ENCODE measurements at places on chromosomes 5 and 9. TPM values are rescaled to one million over a fixed set of nuclear protein-coding genes. Genes with fewer than 3 reads are reported as not detected.
A peak's percentile ranks its signal among the peaks of the same experiment; 100 is the strongest.

- no peak overlapping the region for H3K27ac ChIP-seq
- no peak overlapping the region for H3K4me3 ChIP-seq
- no peaks in the 10 kb centered on the region for H3K36me3 ChIP-seq
- H3K27me3 ChIP-seq = no peaks in the 10 kb centered on the region
Measured at GRCh38 chr9:134855900-134856377, 24.7 kb upstream of the FCN2 start.

GRCh38 chr5:103511554-103511885, 51.1 kb downstream of the NUDT12 start:
- DNase-seq = no peak
- no peak overlapping the region for H3K27ac ChIP-seq
- H3K4me1 ChIP-seq = no peaks in the 10 kb centered on the region

- H3K36me3 ChIP-seq = no peaks in the 10 kb centered on the region
- H3K4me3 ChIP-seq = no peak overlapping the region
- H3K27ac ChIP-seq = no peak overlapping the region
- no peaks in the 10 kb centered on the region for H3K27me3 ChIP-seq
- DNase-seq = no peak
- H3K4me1 ChIP-seq = no peaks in the 10 kb centered on the region
Measured at GRCh38 chr5:32865475-32865874, 154.4 kb downstream of the NPR3 start.

DNA sequence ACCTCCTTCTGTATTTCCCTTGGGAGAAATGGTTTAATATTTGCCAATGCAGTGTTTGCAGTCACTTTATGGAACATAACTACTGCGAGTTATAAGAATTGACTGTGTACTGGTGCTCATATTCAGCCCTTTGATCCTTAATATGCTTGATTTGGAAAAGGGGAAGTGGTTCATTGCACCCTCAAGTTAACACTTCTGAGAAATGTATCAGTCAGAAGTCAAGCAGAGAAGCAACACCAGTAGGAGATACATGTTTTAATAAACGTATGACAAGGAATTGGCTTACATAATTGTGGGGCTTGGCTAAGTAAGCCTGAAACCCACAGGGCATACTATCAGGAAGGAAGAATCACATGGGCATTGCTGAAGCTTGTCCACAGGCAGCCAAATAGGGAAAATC, 131.0 kb upstream of the SPRY4 start:
- no peaks in the 10 kb centered on the region for H3K36me3 ChIP-seq
- H3K4me1 ChIP-seq = no peaks in the 10 kb centered on the region
- H3K27me3 ChIP-seq = no peaks in the 10 kb centered on the region
- no peak overlapping the region for H3K27ac ChIP-seq
- DNase-seq = no peak

DNA sequence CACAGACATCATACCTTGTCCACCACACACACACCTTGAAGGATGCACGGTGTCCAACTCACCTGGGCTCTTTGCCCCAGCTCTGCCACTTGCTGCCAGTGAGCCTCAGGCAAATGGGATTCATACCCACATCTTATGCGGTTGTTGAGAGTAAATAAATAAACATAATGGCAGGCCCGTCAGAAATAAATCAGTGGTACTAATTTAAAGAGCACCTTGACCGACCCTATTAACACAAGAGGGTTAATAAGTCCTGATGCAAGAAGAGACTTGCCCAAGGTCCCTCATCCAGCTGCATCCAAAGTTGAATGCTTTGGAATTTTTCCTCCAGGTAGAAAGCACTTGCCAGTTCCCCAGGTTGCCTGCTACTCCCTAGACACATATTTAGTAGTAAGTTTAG, 11.6 kb upstream of the AKNA start:
- DNase-seq = no peak
- H3K4me1 ChIP-seq = peaks cover 37% of the 10 kb centered on the region
- no peaks in the 10 kb centered on the region for H3K36me3 ChIP-seq
- H3K4me3 ChIP-seq = no peak overlapping the region
- H3K27ac ChIP-seq = no peak overlapping the region

GRCh38 chr9:127485995-127486394, 34.7 kb downstream of the LRSAM1 start:
- DNase-seq = no peak
- H3K27ac ChIP-seq = no peak overlapping the region
- no peak overlapping the region for H3K4me3 ChIP-seq
- peaks cover 44% of the 10 kb centered on the region for H3K36me3 ChIP-seq

- no peaks in the 10 kb centered on the region for H3K27me3 ChIP-seq
- no peaks in the 10 kb centered on the region for H3K4me1 ChIP-seq
- no peak overlapping the region for H3K27ac ChIP-seq
- DNase-seq = no peak
- H3K36me3 ChIP-seq = no peaks in the 10 kb centered on the region
Measured at GRCh38 chr9:119881898-119882297, 512.7 kb upstream of the BRINP1 start.

GRCh38 chr5:31702712-31703111, 63.8 kb downstream of the PDZD2 start:
- no peaks in the 10 kb centered on the region for H3K4me1 ChIP-seq
- H3K4me3 ChIP-seq = no peak overlapping the region
- H3K36me3 ChIP-seq = no peaks in the 10 kb centered on the region
- no peaks in the 10 kb centered on the region for H3K27me3 ChIP-seq
- H3K27ac ChIP-seq = no peak overlapping the region

GRCh38 chr5:9245071-9245470, 300.8 kb downstream of the SEMA5A start:
- H3K36me3 ChIP-seq = no peaks in the 10 kb centered on the region
- no peak for DNase-seq
- no peaks in the 10 kb centered on the region for H3K27me3 ChIP-seq
- no peaks in the 10 kb centered on the region for H3K4me1 ChIP-seq
- H3K4me3 ChIP-seq = no peak overlapping the region
- no peak overlapping the region for H3K27ac ChIP-seq

DNA sequence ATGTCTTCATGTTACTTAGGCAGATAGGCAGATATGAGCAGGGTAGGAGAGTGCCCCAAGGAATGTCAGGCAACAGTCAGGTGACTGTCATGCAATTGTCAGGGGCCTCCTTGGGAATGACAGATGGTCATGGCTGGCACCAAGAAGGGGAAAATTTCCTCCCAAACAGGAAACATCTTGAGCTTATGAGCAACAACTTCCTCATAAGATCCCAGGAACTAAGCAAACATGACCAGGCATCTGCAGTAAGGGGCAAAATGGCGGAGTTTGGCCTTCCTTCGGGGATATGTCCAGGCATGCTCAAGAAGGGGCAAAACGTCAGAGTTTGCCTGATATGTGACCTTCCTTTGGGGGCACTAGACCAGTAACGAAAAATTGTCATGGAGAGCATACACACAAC, 591.8 kb downstream of the PDE4D start:
- H3K4me1 ChIP-seq = no peaks in the 10 kb centered on the region
- H3K36me3 ChIP-seq = no peaks in the 10 kb centered on the region
- H3K27me3 ChIP-seq = no peaks in the 10 kb centered on the region
- no peak for DNase-seq

DNA sequence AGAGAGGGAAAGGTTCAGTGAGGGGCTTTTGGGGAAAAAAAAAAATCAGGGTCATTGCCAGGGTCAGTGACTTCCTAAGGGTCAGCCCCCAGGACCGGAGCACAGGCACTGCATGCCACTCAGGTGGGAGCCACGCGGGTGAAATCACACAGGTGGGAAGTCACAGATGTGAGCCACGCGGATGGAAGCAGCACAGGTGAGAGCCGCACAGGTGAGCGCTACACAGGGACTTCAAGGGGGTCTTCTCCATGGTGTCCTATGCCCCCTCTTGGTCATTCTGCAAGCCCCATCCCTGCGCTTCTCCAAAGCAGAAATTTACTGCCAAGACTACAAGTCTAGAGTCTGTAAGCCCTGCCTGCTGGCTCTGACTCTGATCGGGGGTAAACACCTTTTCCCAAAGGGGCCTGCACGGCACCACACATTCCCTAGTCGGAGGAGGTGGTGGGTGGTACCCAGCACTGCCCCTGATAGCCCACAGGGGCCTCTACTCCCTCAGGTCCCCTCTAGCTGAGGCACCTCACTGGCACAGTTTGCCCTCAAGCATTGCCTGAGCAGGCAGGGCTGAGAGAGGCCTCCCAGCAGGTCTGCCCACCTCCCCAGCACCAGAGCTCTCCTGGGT, 18.3 kb upstream of the OBP2B start:
- no peaks in the 10 kb centered on the region for H3K36me3 ChIP-seq
- no peaks in the 10 kb centered on the region for H3K4me1 ChIP-seq
- no peak for DNase-seq
- no peak overlapping the region for H3K4me3 ChIP-seq

DNA sequence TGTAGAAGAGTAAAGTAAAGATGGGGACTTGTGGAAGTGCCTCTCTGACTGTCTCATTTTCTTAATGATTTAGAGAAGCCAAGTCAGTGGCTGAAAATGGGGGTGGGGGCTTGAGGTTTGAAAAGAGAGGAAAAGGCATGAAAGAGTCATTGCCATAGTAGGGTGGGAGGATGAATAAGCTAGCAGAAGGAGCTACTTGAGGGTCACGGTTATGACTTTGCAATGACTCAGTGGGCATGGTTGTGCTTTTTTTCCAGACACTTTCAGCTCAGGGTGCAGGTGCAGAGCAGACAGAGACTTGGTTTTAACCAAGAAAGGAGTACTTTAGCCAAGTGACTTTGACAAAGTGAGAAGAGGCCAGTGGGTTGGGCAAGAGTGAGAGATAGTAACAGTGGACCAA, 117.8 kb downstream of the PTTG1 start:
- H3K27me3 ChIP-seq = no peaks in the 10 kb centered on the region
- H3K4me3 ChIP-seq = no peak overlapping the region
- H3K36me3 ChIP-seq = no peaks in the 10 kb centered on the region
- no peak overlapping the region for H3K27ac ChIP-seq

GRCh38 chr9:89902450-89903140, 297.8 kb downstream of the GADD45G start:
- no peak for DNase-seq
- no peaks in the 10 kb centered on the region for H3K36me3 ChIP-seq
- no peak overlapping the region for H3K27ac ChIP-seq
- H3K27me3 ChIP-seq = peaks cover 9% of the 10 kb centered on the region

- H3K36me3 ChIP-seq = no peaks in the 10 kb centered on the region
- no peak overlapping the region for H3K4me3 ChIP-seq
- H3K4me1 ChIP-seq = no peaks in the 10 kb centered on the region
Measured at GRCh38 chr9:110898358-110898757, 139.9 kb downstream of the LPAR1 start.

- no peaks in the 10 kb centered on the region for H3K4me1 ChIP-seq
- no peak overlapping the region for H3K4me3 ChIP-seq
- H3K36me3 ChIP-seq = no peaks in the 10 kb centered on the region
- H3K27me3 ChIP-seq = no peaks in the 10 kb centered on the region
- DNase-seq = no peak
Measured at GRCh38 chr5:125713109-125713805, 710.0 kb upstream of the GRAMD2B start.

DNA sequence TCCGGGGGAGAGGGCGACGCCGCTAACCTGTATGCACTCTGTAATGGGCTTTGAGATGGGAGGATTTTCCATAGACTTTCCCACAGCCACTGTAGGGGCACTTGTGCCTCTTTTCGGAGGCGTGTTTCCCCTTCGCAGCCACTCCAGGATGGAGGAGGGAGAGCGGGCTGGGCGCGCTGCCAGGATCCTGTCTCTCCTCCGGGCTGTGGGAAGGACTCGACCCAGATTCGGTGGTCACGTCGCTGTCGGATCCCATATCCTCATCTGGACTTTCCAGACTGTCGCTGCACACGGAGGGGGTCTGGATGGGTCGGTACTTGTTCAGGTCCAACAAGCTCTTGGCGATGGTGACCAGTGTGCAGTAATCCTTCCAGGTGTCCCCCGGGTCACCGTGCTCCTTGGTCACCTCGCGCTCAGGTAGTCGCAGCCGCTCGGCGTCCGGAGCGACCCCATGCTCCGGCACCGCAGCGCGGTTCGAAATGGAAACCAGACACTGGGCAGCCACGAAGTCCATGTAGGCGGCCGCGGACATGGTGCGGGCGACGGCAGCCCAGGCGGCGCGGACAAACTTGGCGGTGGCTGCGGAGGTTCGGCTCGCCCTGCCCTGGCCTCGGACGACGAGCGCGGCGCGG, 1.5 kb downstream of the KLF9 start:
- H3K27me3 ChIP-seq = no peaks in the 10 kb centered on the region
- H3K4me3 ChIP-seq = peak overlapping the region; percentile 92
- peak; percentile 2 for DNase-seq
- H3K36me3 ChIP-seq = no peaks in the 10 kb centered on the region

DNA sequence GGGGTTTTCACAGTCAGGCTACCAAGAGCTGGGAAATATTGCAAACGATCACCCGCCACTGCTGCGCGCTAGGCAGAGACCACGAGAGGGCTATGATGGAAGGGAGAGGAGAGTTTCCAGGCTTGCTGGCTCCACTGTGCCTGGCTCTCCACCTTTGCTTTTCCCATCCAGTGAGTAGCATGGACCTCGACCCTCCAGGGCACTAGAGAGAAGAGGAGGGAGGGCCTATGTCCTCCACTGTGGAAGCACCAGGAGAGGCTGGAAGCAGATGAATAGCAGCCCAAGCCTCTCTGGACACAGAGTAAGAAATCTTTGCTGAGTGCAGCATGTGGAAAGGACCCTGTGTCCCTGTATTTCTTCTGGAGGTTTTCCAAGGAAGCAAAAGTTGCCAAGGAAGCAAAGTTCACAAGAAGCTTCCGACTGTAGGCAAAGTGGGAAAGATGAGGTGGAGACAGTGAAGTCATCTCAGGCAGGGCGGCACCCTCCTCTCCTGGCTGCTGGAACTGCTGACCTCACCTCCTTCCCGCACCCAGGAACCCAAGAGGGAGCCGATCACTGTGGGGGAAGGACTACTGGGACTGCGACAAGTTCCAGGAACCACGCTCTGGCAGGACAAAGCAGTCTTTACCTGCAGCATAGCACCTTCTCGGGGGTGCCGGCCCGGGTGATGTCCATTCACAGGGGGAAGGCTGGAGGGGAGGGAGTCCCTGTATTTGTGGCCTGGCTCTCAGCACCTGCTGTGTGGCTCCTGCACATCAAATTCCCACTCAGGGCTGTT, 79.6 kb downstream of the CSNK1A1 start:
- no peak overlapping the region for H3K4me3 ChIP-seq
- no peak overlapping the region for H3K27ac ChIP-seq
- H3K36me3 ChIP-seq = no peaks in the 10 kb centered on the region
- H3K27me3 ChIP-seq = peaks cover 34% of the 10 kb centered on the region
- no peaks in the 10 kb centered on the region for H3K4me1 ChIP-seq

Gene ARID3C
- total RNA-seq = not detected

Gene IL3
- not detected for total RNA-seq

Gene FOXD1
- total RNA-seq = 0.20 TPM

Gene TXNDC8
- total RNA-seq = not detected

Gene BTNL9
- not detected for total RNA-seq

Gene PCDHB15
- not detected for total RNA-seq

Gene FRRS1L
- total RNA-seq = 0.03 TPM

Gene SLC24A2
- 0.07 TPM for total RNA-seq

Gene OR1J2
- not detected for total RNA-seq

Gene APC
- total RNA-seq = 43.5 TPM

All from T-cell (primary cell).